ENCODE measurements at places on chromosomes 12 and 14.
A peak's percentile ranks its signal among the peaks of the same experiment; 100 is the strongest.

- no peak for DNase-seq
- peaks cover 12% of the 10 kb centered on the region for H3K4me1 ChIP-seq
- H3K27me3 ChIP-seq = peaks cover 7% of the 10 kb centered on the region
- H3K36me3 ChIP-seq = no peaks in the 10 kb centered on the region
- peak overlapping the region; percentile 19 for H3K27ac ChIP-seq
- H3K4me3 ChIP-seq = no peak overlapping the region
Observed at GRCh38 chr12:110917961-110918360, 2.4 kb downstream of the MYL2 start.

- peaks cover 44% of the 10 kb centered on the region for H3K36me3 ChIP-seq
- H3K4me3 ChIP-seq = no peak overlapping the region
- peaks cover 21% of the 10 kb centered on the region for H3K4me1 ChIP-seq
- no peak overlapping the region for H3K27ac ChIP-seq
- no peaks in the 10 kb centered on the region for H3K27me3 ChIP-seq
- no peak for DNase-seq
Observed at GRCh38 chr12:116916122-116916521, 5.4 kb downstream of the FBXW8 start.

- H3K27me3 ChIP-seq = no peaks in the 10 kb centered on the region
- H3K4me3 ChIP-seq = no peak overlapping the region
- no peaks in the 10 kb centered on the region for H3K4me1 ChIP-seq
- no peak overlapping the region for H3K27ac ChIP-seq
Observed at GRCh38 chr14:67371247-67372148, 11.4 kb downstream of the EIF2S1 start.

- no peak for DNase-seq
- no peaks in the 10 kb centered on the region for H3K36me3 ChIP-seq
- peaks cover 46% of the 10 kb centered on the region for H3K4me1 ChIP-seq
- H3K4me3 ChIP-seq = no peak overlapping the region
- no peak overlapping the region for H3K27ac ChIP-seq
Observed at GRCh38 chr14:73234029-73234428, 3.3 kb upstream of the PAPLN start.

- no peak for DNase-seq
- peaks cover 7% of the 10 kb centered on the region for H3K36me3 ChIP-seq
- H3K27me3 ChIP-seq = no peaks in the 10 kb centered on the region
- H3K27ac ChIP-seq = no peak overlapping the region
Observed at GRCh38 chr12:14545144-14546124, 22.2 kb downstream of the PLBD1 start.

DNA sequence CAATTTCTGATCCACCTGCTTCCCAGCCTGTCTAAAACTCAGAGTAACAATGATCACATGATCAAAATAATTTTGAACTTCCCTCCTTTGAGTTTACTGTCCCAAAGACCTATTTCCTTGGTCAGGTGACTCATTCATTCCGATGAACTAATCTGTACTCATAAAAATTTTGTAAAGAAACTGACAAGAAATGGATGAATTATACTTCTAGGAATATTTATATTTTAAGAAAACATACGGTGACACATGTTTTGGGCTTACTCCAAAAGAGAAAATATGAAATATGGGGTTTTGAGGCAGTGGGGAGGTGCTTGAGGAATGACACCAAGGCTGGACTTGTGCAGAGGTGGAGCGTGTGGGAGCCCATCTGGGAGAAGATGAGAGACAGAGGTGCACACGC is 42.0 kb downstream of the GUCY2C start:
- no peak overlapping the region for H3K4me3 ChIP-seq
- H3K27me3 ChIP-seq = peaks cover 3% of the 10 kb centered on the region
- no peak for DNase-seq
- no peaks in the 10 kb centered on the region for H3K36me3 ChIP-seq
- peaks cover 9% of the 10 kb centered on the region for H3K4me1 ChIP-seq
- no peak overlapping the region for H3K27ac ChIP-seq

GRCh38 chr12:57358646-57359045 is 72.2 kb downstream of the R3HDM2 start:
- H3K27me3 ChIP-seq = peaks cover 4% of the 10 kb centered on the region
- no peak overlapping the region for H3K27ac ChIP-seq

- peak; percentile 50 for DNase-seq
- H3K4me3 ChIP-seq = no peak overlapping the region
- H3K36me3 ChIP-seq = peaks cover 13% of the 10 kb centered on the region
- peaks cover 7% of the 10 kb centered on the region for H3K27me3 ChIP-seq
- no peak overlapping the region for H3K27ac ChIP-seq
Observed at GRCh38 chr12:3148366-3149000, 71.3 kb downstream of the TSPAN9 start.

DNA sequence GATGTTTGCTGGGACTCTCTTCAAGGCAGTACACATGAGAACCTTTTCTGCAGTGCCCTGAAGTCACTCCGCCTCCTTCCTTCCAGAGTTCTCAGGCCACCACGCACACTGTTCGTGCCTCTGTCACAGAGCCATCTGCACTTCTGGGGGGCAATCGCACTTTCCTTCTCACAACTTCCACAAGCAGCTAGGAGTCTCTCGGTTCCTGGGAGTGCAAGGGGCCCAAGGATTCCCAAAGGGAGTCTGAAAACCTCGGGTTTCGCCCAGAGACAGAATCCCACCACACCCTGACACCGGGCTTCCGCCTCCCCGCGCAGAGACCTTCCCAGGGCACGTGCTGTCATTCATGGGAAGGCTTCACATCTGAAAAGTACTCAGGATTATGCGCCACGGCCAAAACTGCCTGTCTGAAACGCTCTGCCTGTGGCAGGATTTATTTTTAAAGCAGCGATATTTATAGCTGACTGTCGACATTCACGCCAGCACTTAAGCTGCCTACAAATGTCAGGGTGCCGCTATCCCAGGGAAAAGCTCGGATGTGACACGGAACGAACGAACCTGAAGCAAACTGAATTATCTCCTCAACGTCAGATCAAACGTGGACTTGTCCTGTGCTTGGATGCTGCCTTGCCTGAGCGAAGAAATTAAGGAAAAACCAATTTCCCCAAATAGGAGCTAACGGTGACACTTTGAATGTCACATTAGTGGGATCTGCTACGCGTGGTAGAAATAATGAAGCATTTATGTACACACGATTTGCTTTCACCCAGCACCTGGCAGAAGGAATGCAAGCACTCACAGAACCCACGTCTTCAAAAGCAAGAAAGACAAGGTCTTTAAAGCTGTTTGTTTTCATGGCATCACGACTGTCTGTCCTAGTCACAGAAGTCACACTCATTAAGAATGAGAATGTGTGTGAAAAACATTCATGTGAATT is 154.0 kb downstream of the PIWIL1 start:
- H3K27me3 ChIP-seq = peaks cover 17% of the 10 kb centered on the region
- H3K36me3 ChIP-seq = no peaks in the 10 kb centered on the region
- H3K4me1 ChIP-seq = peaks cover 22% of the 10 kb centered on the region
- DNase-seq = no peak

DNA sequence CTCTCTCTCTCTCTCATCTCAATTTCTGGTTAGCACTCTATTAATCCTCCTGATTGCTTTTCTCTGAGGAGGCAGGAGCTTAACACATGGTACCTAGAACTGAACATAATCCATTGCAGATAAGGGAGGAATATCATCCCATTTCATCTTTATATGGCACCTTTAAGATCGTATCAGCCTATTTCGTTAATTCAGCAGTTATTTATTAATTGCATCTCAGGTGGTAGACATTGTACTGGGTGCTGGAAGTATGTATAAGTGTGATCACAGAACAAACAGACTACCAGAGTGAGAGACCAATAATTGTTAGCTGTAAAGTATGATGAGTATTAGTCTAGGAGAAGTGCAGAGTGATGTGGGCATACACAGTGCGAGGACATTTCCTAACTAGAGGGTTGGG is 39.0 kb downstream of the AKAP6 start:
- no peaks in the 10 kb centered on the region for H3K27me3 ChIP-seq
- H3K4me3 ChIP-seq = no peak overlapping the region
- no peak for DNase-seq

DNA sequence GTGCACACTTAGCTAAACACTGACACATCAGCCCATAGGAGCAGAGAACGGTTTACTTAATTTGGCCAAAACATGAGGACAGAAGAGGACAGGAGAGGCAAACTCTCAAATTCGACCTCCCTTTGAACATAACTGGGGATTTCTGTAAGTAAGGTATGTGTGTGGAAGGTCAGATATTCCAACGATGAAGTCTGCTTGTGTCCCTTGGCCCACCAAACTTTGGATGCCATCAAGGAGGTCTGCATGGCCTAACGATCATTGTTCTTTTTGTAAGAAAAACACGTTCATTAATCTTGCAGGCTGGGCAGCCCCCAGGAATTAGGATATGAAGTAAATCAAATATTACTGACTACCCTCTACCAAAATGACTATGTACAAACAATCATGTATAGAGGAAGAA is 908.5 kb upstream of the ATXN7L3B start:
- no peaks in the 10 kb centered on the region for H3K27me3 ChIP-seq
- no peaks in the 10 kb centered on the region for H3K4me1 ChIP-seq
- DNase-seq = no peak
- no peak overlapping the region for H3K4me3 ChIP-seq

- no peak overlapping the region for H3K27ac ChIP-seq
- H3K27me3 ChIP-seq = no peaks in the 10 kb centered on the region
- H3K4me3 ChIP-seq = no peak overlapping the region
- DNase-seq = no peak
Observed at GRCh38 chr14:36857136-36857535, 195.5 kb downstream of the PAX9 start.

DNA sequence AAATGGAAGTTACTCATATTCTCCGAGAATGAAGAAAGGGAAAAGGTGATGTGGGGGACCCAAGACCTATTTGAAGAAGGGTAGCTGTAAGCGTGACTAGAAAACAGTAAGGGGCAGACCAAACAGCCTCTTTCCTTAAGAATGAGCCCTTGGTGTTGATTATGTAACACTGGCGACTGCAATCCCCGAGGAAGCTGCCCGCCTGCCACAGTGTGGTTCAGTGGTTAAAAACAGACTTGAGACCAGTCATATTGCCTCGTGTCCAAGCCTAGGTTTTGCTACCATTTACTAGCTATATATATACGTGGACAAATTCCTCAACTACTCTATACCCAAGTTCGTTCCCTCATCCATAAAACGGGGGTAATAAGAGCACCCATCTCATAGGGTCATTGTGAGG is 49.1 kb downstream of the SSPN start:
- peaks cover 4% of the 10 kb centered on the region for H3K4me1 ChIP-seq
- H3K27ac ChIP-seq = no peak overlapping the region
- H3K36me3 ChIP-seq = peaks cover 5% of the 10 kb centered on the region

- DNase-seq = no peak
- peaks cover 4% of the 10 kb centered on the region for H3K27me3 ChIP-seq
- no peak overlapping the region for H3K27ac ChIP-seq
- H3K4me3 ChIP-seq = no peak overlapping the region
Observed at GRCh38 chr14:61965030-61965745, 203.0 kb downstream of the SNAPC1 start.

DNA sequence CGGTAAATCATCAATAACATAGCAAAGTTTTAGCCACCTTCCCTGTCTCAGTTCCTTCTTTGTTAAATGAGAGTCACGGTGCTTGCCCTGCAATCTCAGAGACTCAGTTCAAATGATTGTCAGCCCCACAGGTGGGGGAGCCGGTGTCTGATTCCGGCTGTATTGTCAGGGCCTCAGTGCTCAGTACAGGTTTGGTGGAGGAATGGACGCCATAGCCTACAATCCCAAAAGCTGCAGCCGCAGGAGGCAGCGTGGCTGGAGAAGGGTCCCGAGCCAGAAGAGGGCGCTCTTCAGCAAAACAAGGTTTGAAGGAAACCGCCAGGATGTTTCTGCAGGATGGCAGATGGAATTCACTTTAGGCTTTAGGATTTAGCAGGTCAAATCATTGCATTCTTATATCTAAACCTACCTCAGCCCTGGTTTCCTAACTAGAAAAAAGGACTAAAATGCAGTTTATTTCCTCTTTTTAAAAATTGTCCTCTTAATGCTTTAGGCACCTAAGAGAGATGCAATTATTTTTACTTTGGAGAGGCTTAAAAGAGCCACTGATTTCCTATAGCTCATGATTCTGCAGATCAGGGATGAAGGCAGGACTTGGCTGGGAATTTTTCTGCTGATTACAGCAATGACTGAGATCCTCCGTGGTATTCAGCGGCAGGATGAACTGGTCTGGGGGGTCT is 29.2 kb downstream of the FOS start:
- H3K27me3 ChIP-seq = peaks cover 7% of the 10 kb centered on the region
- H3K27ac ChIP-seq = no peak overlapping the region
- no peaks in the 10 kb centered on the region for H3K36me3 ChIP-seq
- H3K4me3 ChIP-seq = no peak overlapping the region
- peaks cover 39% of the 10 kb centered on the region for H3K4me1 ChIP-seq

DNA sequence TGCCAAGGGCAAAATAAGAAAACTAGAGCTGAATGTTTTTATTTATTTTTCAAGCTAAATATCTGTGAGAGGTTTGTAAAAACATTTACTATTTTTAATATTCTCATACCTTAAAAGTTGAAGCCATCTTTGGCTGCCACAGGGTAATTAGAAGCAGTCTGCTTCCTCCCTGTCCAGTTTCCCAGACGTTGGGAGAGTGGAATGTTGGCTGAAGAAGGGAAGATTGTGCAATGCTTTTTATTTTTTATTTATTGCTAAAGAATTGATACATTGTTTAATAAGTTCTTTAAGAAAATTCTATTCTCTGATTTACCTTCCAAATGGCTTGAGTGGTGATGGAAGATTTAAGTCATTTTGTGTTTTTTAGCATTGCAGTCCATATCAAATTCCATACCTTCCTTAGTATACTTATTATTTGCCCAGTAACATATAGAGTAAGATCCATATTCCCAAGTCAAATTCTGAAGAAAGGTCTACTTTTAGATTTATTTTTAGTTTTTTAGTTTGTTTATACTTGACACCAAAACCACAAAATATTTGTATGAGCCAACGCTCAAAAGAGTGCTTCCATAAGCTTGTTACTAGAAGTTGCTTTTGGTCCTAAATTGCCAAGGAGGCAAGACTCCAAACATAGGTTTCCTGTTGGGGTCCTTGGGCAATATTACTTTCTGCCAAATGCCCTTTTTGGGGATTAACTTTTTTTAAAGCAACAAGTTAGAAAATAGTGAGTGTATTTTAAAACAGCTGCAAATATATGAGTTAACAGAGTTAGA is 124.0 kb upstream of the CPM start:
- no peaks in the 10 kb centered on the region for H3K27me3 ChIP-seq
- peaks cover 5% of the 10 kb centered on the region for H3K4me1 ChIP-seq
- no peaks in the 10 kb centered on the region for H3K36me3 ChIP-seq
- H3K27ac ChIP-seq = no peak overlapping the region

DNA sequence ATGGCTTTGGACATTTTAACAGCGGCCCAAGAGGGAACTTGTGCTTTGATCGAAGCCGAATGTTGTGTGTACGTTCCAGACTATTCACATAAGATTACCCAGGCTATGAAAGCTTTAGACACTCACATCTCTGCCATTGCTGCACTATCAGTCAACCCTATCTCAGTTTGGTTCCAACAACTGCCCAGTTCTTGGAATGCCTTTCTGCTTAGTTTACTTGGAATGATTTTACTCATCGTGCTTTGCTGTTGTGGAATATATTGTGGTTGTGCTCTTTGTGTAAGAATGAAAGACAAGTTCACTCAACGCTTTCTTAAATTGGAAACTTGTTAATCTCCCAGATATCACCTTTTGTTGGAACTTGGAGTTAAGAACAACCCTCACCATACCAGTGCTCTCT is 498.2 kb downstream of the GLT1D1 start:
- no peaks in the 10 kb centered on the region for H3K36me3 ChIP-seq
- peaks cover 4% of the 10 kb centered on the region for H3K27me3 ChIP-seq
- no peak overlapping the region for H3K4me3 ChIP-seq
- no peak overlapping the region for H3K27ac ChIP-seq
- no peak for DNase-seq
